Stimulated activated CD8-positive, alpha-beta memory T cell treated with anti-CD3 and anti-CD28 coated beads, Interleukin-4, amount 100 ng/mL, for 1 hour (primary cell): ENCODE measurements at places on chromosomes 11 and 22.

GRCh38 chr11:74460481-74461154 is 6.7 kb downstream of the KCNE3 start:
- DNase-seq, result no peak

- no peak for DNase-seq
Observed at GRCh38 chr22:46754110-46754799, 8.2 kb upstream of the TBC1D22A start.

DNA sequence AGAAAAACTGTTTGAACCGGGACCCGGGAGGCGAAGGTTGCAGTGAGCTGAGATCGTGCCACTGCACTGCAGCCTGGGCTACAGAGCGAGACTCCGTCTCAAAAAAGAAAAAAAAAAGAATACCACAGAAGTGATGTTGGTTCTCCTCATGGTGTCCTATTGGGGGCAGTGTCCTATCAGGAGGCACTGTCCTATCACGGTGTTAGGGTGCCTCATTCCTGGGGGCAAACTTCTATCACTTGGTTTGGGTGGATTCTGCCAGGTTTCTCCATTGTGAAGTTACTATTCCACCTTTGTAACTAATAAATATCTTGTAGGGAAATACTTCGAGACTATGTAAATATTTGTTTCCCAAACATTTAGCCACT is 19.6 kb downstream of the PRR14L start:
- no peak for DNase-seq

- DNase-seq, result no peak
Observed at GRCh38 chr11:116030697-116031331, 526.6 kb upstream of the CADM1 start.

- no peak for DNase-seq
Observed at GRCh38 chr11:60127311-60127811, 38.9 kb downstream of the MS4A2 start.

GRCh38 chr22:24240381-24240780 is 4.5 kb downstream of the GGT5 start:
- DNase-seq, result no peak

- DNase-seq, result no peak
Observed at GRCh38 chr11:3080104-3080503, 22.9 kb upstream of the CARS1 start.

- no peak for DNase-seq
Observed at GRCh38 chr11:120912504-120912903, 111.4 kb upstream of the TBCEL start.

DNA sequence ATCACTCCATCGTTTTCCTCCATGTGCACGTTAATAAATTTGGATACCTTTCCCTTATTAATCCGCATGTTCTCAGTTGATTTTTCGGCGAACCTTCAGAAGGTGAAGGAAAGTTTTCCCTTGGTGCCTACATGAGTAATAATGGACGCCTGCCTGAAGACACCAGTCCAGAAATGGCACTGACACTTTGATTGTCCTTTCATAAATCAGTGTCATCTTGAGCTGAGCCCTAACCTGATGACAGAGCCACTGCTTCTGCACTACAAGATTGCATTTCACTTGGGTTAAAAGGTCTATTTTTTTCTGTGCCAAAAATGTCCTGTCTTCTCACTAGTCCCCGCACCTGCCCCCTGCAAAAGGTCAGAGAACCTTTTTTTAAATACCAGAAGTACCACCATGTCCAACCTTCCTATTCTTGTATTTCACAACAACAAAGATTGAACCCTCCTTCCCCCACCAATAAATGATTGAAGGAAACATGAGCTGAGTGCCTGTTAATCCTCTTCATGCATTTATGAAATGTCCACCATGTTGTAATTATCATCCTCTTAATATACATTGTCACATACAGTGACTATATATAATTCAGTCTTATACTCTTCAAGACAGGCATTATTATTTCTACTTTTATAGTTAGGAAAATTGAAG is 219.9 kb upstream of the UBASH3B start:
- no peak for DNase-seq

DNA sequence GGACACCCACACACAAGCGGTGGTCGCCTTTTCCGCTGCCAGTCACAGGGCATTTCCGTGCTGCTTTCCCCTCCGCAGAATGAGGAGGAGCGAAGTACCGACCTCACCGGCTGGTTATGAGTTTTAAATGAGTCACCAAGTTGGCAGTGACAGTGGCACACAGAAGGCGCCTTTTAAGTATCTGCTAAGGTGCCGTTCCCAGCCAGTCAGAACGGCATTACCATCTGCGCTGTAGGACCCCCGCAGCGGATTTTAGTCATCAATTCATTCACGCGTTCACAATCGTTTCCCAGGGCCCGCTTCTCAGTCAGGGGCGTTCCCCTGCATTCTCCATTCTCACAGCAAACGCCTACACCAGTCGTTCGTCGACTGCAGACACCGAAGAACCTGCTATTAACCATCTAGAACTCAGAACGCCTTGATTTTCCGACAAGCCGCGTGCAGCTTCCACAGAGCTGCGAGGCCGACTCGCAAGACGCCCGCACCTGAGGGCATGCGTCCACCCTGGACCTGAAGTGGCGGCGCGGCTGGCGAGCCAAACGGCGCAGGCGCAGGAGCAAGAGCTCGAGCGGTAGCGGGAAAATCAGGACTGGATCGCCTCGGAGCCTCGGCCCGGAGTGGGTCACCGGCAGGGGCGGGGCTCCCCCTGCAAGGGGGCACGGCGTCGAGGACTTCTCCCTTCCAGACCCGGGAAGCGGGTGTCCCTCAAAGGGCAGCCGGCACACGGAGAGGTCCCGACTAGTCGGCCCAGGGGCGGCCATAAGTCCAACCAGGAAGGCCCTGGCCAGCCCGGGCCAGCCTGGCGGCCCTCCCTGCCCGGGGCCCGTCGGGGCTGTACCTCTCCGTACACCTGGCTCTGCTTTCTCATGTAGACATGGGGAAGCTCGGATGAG is 642 bp downstream of the CYP2R1 start:
- peak; percentile 66 for DNase-seq

GRCh38 chr11:46905806-46906205 is 12.5 kb downstream of the LRP4 start:
- DNase-seq, result no peak

DNA sequence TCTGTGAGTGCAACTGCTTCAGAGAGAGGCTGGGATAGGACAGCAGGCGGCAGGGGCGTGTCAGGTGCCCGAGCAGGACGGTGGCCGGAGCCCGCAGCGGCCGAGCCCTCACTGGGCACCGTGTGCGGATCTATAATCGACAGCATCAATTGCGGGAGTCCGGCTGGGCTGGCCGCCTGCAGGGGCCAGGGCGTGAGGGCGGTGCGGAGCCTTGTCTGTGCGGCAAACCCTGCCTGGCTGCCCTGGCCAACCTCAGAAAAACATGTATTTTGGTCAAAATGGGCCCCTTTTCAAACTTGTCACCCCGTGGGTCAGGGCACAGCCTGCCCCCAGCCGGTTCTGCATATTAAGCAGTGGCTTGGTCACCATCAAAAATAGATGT is 91.3 kb upstream of the KCNQ1OT1 start:
- no peak for DNase-seq

DNA sequence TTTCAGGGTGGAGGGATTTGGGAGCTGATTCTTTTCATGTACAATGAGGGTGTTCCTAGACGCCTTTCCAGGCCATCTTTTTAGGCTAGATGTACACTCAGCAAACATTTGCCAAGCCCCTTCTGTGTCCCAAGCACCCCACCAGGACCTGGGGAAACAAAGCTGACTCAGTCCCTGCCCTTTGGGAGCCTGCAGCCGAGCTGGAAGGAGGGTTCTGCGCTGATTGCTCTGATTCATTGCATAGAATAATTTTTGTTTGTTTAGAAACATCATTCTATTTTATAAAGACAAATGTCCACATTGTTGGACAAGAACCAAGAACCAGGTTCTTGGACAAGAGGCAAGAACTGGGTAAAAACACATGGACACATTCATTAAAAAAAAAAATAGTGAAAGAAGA is 16.7 kb downstream of the TP53AIP1 start:
- DNase-seq, result no peak

DNA sequence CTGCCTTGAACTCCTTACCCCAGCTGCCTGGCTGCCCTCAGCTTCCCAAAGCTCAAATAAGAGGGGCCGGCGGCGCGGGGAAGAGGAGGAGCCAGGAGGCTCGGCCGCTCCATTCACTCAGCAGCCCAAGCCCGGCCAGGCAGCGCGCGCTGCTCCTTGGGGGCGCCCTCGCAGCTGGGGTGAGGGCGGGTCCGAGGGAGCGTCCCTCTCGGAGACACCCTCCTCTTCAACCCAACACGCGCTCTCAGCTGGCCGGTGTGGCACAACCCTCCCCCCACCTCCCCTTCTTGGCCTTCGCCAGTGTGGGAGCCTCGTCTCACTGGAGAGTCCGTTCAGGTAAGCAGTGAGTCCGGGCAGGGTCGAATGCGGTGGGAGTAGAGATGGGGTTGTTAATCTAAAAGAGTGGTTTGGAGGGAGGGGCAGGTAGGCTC is at the start of gene WT1:
WT1 (minus strand) TSS at position 29 of the 431 bp plus-strand sequence.
- DNase-seq, result no peak

GRCh38 chr11:63791495-63792167 is 21.6 kb upstream of the SPINDOC start:
- no peak for DNase-seq

DNA sequence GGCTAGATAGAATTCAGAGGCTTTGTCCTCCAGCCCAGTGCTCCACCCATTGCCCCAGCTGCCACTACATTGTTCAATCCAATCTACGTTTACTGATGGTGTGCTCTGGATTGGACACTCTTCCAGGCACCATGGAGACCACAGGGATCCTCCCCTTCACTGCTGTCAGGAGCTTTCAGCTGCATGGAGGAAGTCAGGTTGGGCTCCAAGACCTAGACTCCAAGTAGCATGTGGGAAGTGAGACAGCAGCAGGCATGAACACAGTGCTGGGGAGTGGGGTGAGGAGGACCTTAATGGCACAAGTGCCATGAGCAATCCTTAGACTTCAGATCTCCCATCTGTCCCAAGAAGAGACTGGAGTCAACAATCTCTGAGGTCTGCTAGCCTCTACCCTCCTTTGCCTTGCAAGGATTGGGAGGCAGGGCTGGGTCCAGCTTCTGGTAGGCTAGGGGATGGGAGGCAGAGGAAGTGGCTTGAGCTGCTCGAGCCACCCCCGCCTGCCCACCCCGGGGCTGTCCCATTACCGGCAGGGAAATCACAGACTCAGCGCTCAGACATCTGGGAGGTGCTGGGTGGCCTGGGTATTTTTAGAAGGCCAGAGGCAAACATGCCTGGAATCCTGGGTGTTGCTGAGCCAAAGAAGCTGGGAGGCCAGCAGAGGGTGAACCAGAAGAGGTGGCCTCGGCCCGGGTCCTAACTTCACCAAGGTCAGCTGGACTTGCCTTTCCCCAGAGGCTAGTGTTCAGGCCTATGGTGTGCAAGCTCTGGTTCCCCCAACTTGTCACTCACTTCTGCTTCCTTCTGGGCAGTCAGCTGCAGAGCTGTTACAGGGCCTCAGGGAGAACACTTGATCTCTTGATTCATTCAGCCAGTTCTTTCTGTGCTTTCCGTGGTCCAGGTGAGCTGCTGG is 15.2 kb upstream of the FCHSD2 start:
- DNase-seq, result no peak

- DNase-seq, result no peak
Observed at GRCh38 chr22:39349967-39350726, at the start of gene SYNGR1. TSS of gene SYNGR1 (plus strand) at chr22:39349991. CDS start at chr22:39350011, 20 bp downstream.

DNA sequence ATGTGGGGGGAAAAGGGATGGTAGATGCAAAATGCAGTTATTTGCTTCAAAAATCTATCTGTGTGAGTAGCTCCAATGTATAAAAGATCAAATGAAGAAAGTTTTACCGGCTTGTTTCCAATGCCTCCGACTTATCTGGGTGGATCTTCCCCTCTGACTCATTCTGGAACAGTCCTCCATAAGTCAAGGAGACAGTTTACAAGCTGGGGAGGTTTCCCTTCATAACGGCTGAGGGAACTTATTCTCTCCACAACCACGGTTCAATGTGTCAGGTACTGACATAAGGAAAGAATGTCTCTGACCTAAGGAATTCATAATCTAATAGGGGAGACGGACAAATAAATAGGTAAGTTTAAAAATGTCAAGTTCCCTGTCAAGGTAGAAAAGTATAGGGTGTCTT is 49.7 kb upstream of the BIRC3 start:
- DNase-seq, result no peak

DNA sequence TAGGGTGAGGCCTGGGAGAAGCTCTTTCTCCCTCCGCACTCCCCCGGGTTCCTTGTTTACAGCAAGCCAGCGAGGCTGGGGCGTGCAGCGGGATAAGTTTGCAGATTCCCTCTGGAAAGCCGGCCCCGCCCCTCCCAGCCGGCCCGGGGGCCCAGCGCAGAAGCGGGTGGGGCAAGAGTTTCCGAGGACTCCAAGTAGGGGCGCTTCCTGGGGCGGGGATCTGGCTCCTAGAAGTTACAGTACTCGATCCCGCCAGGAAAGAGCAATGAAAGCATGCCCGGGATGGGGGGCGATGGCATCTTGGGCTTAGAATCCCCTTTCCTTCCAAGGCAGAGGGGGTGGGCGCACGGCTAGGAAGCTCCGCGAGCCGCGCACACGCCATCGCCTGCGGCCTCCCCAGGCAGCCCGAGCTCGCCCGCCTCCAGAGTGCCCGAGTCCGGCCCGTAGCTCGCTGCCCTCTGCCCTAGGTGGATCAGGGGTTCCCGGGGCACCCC is 385 bp downstream of the TST start:
- no peak for DNase-seq

- no peak for DNase-seq
Observed at GRCh38 chr11:133988686-133989410, 32.1 kb upstream of the IGSF9B start.

DNA sequence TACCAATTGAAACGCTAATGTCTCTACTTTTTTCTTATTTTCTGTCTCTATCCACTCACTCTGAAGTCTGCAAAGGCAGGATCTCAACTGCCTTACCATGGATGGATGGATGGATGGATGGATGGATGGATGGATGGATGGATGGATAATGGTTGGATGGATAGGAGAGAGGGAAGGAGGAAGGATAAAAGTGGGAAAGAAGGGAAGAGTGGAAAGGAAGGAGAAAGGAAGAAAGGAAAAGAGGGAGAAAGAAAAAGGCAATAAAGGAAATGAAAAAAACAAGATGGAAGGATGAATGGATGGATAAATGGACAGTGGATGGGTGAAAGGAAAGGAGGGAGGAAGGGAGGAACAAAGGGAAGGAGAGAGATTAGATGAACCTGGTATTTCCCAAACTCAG is 506.0 kb downstream of the MN1 start:
- no peak for DNase-seq

GRCh38 chr11:69918938-69919650 is 99.9 kb upstream of the FGF3 start:
- peak; percentile 35 for DNase-seq

DNA sequence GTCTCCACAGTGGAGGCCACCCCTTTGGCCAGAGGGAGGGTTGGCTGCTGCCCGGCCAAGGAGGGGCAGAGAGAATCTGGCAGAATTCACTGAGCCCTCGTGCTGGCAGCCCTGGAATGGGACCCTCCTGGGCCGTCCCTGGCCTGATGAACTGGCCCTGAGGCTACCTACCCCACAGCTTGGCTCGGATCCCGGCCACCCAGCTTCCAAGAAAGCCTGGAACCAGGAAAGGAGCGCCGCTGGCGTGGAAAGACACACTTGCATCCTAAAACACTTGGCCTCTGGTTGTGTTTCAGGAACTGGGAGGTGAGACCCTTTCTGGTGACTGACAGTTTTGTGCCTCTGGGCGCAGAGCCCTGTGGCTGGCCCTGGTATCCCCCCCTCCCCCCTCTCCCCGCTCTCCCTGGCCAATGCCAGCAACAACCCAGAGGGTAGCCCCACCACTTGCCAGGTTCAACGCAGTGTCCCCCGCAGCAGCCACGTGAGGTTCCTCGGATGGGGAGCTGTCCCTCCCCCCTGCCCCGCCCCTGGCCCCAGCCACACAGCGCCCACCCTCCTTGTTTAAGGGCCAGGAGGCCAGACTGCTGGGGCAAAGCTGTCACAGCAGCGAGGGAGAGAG is 693 bp downstream of the NFAM1 start:
- DNase-seq, result no peak
